ENCODE measurements at places on chromosomes 5 and 9.

DNA sequence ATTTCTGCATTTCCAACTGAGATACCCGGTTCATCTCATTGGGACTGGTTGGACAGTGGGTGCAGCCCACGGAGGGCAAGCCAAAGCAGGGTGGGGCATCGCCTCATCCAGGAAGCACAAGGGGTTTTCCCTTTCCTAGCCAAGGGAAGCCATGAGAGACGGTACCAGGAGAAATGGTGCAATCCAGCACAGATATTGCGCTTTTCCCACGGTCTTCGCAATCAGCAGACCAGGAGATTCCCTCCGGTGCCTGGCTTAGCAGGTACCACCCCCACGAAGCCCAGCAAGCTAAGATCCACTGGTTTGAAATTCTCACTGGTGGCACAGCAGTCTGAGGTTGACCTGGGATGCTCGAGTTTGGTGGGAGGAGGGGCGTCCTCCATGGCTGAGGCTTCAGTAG is 527.0 kb downstream of the TLE1 start:
- no peak for DNase-seq

DNA sequence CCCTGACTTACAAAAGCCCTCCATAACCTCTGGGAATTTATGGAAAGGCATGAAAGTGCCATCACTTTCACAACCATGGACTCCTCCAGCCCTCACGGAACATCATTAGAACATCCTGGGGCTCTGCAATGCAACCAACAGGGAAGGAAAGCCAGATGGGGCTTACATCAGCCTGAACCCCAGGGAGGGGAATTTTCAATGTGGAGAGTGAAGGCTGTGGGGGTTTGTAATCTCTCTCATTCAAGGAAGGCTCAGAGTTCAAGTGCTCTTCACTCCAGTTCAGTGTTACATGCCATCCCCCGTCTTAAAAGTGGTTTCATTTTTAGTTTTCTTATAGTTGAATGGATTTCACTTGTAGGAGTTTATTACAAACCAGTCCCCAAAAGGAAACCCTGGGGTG is 5.7 kb downstream of the SPRY4 start:
- no peak for DNase-seq

DNA sequence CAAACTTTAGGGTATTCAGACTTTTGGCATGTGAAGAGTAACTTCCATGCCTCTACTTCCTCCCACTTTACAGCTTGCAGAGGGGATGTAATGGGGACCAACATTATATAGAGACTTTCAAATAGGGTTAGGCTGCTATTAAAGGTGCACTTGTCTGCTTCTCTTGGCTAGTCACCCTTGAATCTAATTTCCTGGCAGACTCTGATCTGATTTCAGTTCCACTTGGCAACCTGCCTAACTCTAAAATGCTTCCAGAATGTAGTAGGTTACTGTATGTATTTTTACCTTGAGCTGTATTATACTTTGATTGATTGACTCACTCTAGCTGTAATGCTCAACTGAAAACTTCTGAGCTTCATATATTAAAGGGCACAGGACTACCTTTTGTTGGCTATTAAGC is 693.4 kb downstream of the KCTD16 start:
- no peak for DNase-seq

DNA sequence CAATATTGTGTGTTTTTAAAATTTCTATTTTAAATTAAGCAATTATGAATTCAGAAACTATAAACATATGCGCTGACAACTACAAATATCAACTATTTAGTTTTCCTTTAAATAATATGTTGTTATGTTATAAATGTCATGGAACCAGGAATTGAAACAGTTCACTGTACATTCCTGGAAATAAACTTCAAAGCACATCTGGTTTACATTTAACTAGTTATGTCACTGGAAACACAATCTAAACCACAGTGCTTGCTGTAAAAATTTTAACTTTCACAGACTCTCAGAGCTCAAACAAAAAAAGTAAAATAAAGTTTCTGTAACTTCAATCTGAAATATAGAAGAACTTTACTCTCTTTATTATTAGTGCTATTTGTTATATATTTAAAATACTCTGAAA is 179.2 kb downstream of the FBN2 start:
- DNase-seq = no peak

GRCh38 chr9:131747352-131747751 is 7.5 kb upstream of the RAPGEF1 start:
- DNase-seq = no peak

GRCh38 chr9:89679016-89679415 is 74.2 kb downstream of the GADD45G start:
- no peak for DNase-seq

DNA sequence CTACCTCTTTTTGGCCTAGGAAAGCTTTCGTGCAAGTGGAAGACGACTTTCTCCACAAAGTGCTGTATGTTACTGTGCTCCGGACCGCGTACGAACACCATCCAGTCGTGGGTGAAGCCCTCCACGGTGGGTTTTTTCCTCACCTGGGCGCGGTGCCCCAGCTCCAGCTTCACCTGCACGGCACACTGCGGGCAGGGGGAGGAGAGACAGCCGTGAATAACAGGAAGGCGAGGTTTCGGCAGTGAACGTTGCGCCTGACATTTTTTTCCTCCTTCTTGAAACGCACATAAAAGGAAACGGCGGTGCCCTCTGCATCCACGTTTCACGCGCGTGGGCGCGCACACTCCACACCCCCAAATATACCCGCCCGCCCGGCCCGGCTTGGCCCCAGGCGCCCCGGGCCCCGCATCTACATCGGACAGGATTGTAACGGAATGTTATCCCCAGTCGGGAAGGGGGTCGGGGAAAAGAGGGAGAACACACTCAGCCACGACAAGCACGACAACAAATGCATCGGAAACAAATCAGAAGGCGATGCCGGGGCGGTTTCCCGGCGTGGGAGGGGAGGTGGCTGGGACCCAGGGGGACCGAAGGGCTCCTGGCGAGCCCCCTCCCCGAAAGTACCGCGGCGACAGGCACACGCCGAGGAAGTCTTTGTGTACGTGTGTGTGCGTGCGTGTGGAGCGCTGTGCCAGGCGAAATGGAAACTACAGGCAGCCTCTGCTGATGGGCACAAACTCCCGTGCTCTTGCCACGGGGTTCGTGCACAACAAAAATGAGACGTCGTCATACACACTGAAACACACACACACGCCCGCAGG is 1.4 kb downstream of the MLLT3 start:
- DNase-seq = peak; percentile 32

- DNase-seq = no peak
These were observed 41.3 kb downstream of the RECK start for GRCh38 chr9:36078051-36078450.

DNA sequence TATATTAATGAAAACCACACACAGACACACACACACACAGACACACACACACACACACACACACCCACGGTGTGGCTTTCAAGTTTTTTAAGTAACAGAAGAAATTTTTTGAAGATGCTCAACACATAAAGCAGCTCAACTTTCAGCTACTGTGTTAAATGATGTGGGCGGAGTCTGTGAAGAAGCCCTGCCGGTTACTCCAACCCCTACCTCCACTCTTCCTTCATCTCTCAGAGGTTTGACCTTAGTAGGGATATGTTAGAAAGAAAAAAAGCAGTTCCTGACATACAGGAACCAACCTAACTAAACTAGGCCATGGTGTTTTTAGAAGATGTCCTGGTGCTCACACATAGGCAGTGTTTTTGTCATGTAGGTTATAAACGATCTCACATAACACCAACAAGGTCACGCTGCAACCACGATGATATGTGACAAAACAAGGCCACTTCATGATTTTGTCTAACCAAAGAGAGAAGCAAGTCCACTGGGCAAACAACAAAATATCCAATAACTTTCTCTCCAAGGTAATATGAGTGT is 112.8 kb downstream of the EMB start:
- no peak for DNase-seq

- DNase-seq = no peak
These were observed 188.3 kb downstream of the GABBR2 start for GRCh38 chr9:98520221-98520960.

- DNase-seq = no peak
These were observed 14.9 kb upstream of the NDUFB6 start for GRCh38 chr9:32587901-32588300.

GRCh38 chr5:34530637-34531036 is 125.5 kb upstream of the RAI14 start:
- DNase-seq = no peak

GRCh38 chr5:178394074-178394473 is 161.5 kb upstream of the PHYKPL start:
- no peak for DNase-seq

GRCh38 chr5:16812448-16812847 is 123.6 kb downstream of the MYO10 start:
- no peak for DNase-seq

DNA sequence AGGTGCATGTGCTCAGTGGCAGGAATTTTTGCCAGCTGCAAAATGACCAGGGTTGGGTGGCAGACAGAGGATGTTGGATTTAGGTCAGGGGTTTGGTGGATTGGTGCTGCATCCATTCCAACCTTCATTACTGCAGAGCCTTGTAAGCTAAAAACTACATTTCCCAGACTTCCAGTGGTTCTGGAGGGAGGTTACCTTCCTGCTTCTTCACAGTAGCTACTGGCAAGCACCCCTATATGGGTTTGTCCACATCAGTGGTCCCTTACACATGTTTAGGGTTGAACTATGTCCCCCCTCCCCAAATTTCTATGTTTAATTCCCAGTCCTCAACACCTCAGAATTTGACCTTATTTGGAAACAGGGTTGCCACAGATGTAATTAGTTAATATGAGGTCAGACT is 20.7 kb upstream of the IL17B start:
- no peak for DNase-seq

DNA sequence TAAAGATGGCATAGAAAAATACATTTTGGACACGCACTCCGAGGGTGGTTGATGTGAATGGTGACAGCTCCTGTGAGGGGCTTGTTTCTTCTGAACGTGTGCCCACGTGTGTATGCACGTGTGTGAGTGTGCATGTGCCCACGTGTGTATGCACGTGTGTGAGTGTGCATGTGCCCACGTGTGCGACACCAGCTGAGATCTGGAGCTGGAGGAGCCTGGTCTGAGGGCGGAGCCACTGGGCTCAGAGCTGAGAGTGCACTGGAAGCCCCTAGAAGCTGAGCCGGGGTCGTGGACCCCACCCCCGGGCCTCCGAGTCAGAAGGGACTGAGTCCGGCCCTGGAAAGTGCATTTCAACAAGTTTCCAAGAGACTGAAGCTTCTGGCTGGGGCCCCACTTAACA is 282.5 kb upstream of the IRX4 start:
- DNase-seq = no peak

GRCh38 chr9:72315510-72316311 is 49.3 kb downstream of the ZFAND5 start:
- DNase-seq = no peak

GRCh38 chr9:38685535-38685934 is 34.4 kb downstream of the FAM240B start:
- DNase-seq = no peak

GRCh38 chr5:88758591-88758990 is 124.4 kb downstream of the MEF2C start:
- no peak for DNase-seq

- DNase-seq = no peak
These were observed 202.7 kb upstream of the RGMB start for GRCh38 chr5:98570661-98571191.

- DNase-seq = no peak
These were observed 78.2 kb downstream of the ANKRD55 start for GRCh38 chr5:56154732-56155484.

DNA sequence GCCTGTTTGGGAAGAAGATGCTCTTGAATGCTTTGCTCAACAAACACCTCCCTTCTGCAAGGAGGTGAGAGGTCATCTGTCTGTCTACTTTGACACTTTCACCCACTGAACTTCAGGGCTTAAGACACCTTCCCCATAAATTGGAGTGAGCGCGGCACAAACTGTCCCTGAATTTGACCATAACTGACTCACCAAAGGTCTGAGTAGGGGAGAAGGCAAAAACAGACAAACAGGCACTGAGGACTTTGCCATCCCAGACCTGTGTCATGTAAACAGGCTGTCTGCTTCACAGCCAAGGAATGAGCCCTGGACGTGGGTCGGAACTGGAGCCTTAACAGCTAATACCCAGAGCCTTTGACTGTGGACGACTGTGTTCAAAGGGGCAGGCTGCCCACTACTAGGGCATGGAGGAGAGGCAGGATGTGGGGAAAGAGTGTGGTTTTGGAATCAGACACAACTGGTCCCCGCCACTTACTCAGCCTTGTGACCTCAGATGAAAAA is 320.9 kb upstream of the KLF4 start:
- DNase-seq = no peak

GRCh38 chr5:143717400-143717799 is 94.6 kb upstream of the HMHB1 start:
- no peak for DNase-seq

DNA sequence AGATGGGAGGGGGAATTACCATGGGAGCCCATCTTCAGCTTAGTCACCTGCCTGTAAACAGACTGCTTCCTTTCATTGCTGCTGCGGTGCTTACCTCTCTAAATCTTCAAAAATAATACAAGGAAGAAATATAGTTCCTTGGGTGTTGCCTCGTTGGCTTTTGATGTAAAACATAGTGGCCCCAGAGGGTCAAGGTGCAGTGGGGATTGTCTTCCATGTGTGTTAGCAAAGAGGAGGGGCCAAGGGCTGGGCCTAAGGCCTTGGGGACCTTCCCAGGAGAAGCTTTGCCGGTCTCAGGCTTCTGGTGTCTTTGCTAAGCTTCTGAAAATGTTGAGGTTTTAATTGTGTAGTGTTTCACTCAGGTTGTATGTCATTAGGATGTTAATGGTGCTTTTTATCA is 90.0 kb downstream of the PDE8B start:
- DNase-seq = no peak

- no peak for DNase-seq
These were observed 17.1 kb upstream of the TOR1B start for GRCh38 chr9:129785866-129786265.

DNA sequence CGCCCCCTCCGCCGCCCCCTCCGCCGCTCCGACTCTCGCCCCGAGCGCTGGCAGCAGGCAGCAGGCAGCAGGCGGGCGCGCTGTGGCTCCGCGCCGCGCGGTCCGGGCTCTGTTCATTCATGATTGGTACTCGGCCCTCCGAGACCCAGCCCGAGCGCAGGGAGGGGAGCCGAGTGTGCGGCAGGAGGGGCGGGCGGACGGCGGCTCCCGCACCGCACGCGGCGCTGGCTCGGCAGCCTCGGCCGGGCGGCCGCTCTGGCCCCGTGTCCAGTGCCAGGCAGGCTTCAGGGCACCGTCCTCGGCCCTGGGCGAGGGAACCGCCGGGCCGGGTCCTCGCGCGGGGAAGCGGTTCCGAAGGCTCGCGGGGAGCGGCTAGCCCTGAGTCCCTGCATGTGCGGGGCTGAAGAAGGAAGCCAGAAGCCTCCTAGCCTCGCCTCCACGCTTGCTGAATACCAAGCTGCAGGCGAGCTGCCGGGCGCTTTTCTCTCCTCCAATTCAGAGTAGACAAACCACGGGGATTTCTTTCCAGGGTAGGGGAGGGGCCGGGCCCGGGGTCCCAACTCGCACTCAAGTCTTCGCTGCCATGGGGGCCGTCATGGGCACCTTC is at the start of gene KCNIP1:
Gene KCNIP1, plus strand, starts transcription at position 31 of the 607 bp plus-strand sequence.
- DNase-seq = no peak

- no peak for DNase-seq
These were observed 717.0 kb downstream of the PRELID2 start for GRCh38 chr5:145118127-145118526.

DNA sequence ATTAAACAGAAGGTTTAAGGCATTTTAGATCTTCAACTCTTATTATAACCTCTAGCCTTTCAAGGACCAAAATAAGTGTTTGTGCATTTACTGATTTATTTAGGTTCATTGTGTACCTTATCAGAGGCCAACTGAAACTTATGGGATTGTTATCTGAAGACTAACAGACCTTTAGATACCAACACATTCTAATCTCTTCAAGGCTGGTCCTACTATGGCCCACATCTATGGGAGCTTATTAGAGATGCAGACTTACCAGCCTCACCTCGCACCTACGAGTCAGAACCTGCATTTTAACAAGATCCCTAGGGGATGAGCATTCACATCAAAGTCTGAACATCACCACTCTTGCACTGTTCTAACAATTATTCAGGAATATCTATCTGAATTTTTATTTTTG is 1.9 kb downstream of the IARS1 start:
- DNase-seq = no peak

All from stimulated activated CD8-positive, alpha-beta memory T cell treated with anti-CD3 and anti-CD28 coated beads, Interleukin-7, amount 100 ng/mL, for 1 hour (primary cell).